Posterior vena cava (tissue), 2 donors: ENCODE measurements at places on chromosomes 4 and X. TPM values are rescaled to one million over a fixed set of nuclear protein-coding genes. Genes with fewer than 3 reads are reported as not detected.

Gene NFXL1
- total RNA-seq, result 14.6 TPM

Gene BMPR1B
- 8.9 TPM for total RNA-seq

Gene VCX3A
- not detected for total RNA-seq

Gene TRPC3
- 0.24 TPM for total RNA-seq

Gene DDX53
- not detected for total RNA-seq

Gene GAGE12F
- not detected for total RNA-seq

Gene FDCSP
- total RNA-seq, result not detected

Gene NUP54
- total RNA-seq, result 32.9 TPM

Gene CXCL3
- total RNA-seq, result 3.9 TPM

Gene AMBN
- not detected for total RNA-seq

Gene AIMP1
- total RNA-seq, result 32.7 TPM

Gene SYN1
- 1.2 TPM for total RNA-seq

Gene PDZD11
- total RNA-seq, result 27.0 TPM

Gene ARMCX1
- total RNA-seq, result 28.8 TPM

Gene KCNIP4
- not detected for total RNA-seq

Gene GSX2
- not detected for total RNA-seq

Gene CCDC110
- 6.6 TPM for total RNA-seq

Gene MAGEB6B
- total RNA-seq, result not detected

Gene IL21
- not detected for total RNA-seq

Gene HSFX4
- total RNA-seq, result not detected

Gene NLGN3
- 2.3 TPM for total RNA-seq

Gene NHS
- 11.1 TPM for total RNA-seq

Gene FAM47E
- 1.4 TPM for total RNA-seq

Gene CD38
- 16.1 TPM for total RNA-seq

Gene ITGB1BP2
- 13.0 TPM for total RNA-seq

Gene GABRA4
- total RNA-seq, result not detected

Gene FHIP1A
- total RNA-seq, result 1.2 TPM

Gene ZBTB49
- 8.7 TPM for total RNA-seq

Gene KLHL5
- 51.7 TPM for total RNA-seq

Gene TLR3
- 13.8 TPM for total RNA-seq

Gene FANCB
- total RNA-seq, result 2.0 TPM

Gene SULT1E1
- not detected for total RNA-seq

Gene SMPX
- not detected for total RNA-seq

Gene ZNF185
- total RNA-seq, result 2.8 TPM
